ENCODE measurements at places on chromosomes 2 and 18. TPM values are rescaled to one million over a fixed set of nuclear protein-coding genes. Genes with fewer than 3 reads are reported as not detected.

Gene MC5R
- not detected for total RNA-seq

Gene LAMA1
- 0.17 TPM for total RNA-seq

Gene LOXHD1
- 0.74 TPM for total RNA-seq

- no peak for DNase-seq
These were observed at the start of gene UGT1A7 for GRCh38 chr2:233681521-233682099. Gene UGT1A7, plus strand, starts transcription at chr2:233681901. Its CDS starts 37 bp downstream, at chr2:233681938.

Gene ING5
- 16.0 TPM for total RNA-seq

GRCh38 chr2:28951910-28952835 lies 28.9 kb upstream of the TOGARAM2 start:
- no peak for DNase-seq

- DNase-seq: no peak
These were observed 21.8 kb downstream of the FZD5 start for GRCh38 chr2:207747653-207748560.

Gene KCNS3
- 4.9 TPM for total RNA-seq

DNA sequence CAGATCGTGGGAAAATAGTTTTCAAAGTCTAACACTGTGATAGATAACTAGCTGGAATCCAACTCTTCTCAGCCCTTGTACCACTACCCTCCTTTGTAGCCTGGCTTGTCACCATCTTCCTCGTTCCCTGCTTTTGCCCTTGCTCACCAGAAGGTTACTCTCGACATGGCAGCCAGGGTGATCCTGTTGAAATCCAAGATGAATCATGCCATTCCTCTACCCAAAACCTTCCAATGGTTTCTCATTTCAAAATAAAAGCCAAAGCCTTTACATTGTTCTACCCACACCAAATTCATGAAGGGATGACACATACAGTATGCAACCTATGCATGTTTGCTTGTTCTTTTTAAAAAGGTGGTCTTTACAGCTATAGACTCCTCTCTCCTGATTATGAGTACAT lies 45.7 kb downstream of the STAT4 start:
- no peak for DNase-seq

GRCh38 chr2:30763151-30763660 lies 44.0 kb downstream of the CAPN13 start:
- no peak for DNase-seq

DNA sequence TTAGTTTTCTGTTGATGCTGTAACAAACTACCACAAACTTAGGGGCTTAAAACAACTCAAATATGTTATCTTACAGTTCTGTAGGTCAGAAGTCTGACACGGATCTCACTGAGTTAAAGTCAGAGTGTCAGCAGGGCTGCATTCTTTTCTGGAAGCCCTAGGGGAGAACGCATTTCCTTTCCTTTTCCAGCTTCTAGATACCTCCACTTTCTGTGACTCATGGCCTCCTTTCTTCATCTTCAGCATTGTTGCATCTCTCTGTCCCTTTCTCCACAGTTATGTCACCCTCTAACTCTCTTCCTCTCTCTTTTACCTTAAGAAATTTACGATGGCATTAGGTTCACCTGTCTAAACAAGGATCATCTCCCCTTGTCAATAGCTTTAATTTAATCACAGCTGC lies 13.3 kb upstream of the PPP4R1 start:
- DNase-seq: no peak

- DNase-seq: no peak
These were observed 978.3 kb downstream of the BCL11A start for GRCh38 chr2:59575191-59575590.

Gene STAMBP
- 27.2 TPM for total RNA-seq

DNA sequence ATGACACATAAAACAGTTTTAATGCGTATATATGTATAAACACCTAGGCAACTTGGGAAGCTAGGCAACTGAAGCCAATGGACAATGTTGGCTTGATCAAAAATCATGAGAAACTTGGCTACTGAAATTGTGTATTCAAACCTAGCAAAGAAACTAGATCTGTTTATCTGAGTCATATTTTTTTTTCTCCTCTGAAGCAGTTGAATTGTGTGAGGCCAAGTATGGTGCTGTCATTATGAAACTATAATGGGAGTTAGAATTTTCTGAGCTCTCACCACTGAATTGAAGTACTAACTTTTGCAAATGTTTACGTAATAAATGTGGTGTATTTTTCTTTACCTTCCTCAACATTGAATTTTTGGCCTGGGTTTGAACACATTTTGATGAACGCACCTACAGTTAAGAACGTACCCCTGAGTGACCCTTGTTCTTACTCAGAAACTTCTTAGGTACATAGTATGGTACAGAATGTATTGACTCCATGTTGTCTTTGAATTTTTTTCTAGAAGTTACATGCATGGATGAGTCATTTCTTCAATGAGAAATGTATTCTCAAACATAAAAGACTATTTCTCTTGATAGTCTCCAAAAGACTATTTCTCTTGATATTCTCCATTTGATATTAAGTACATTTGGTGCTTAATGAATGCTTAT lies 23.8 kb downstream of the CD28 start:
- DNase-seq: no peak

Gene CAPN14
- 0.42 TPM for total RNA-seq

- DNase-seq: no peak
These were observed 82.0 kb upstream of the PROKR1 start for GRCh38 chr2:68561372-68561771.

DNA sequence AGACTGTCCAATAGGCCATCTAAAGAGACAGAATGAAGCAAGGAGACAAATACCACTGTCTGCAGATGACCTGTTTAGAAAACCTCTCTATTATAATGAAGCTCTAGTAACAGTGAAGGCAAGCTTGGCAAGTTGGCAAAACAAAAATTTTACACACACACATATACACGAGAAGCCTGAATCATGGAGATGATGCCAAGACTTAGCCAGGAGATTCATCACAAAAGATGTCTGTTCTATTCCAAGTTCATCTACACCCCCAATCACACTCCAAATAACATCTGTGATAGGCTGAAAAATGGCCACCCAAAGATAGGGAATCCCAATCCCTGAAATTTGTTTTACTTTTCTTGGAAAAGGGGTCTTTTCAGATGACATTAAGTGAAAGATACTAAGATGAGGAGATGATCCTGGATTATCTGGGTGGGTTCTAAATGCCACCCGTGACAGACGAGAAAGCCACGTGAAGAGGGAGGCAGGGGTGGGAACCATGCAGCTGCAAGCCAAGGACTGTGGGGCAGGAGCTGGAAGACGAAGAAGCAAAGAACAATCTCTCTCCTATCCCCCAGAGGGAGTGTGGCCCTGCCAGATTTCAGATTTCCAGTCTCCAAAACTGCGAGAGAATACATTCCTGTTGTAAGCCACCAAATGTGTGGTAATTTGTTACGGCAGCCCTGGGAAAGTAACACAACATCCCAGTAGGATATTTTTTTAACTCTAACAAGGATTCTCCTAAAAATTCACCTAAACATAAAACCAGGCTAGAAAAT lies 20.0 kb downstream of the HDLBP start:
- DNase-seq: no peak

- no peak for DNase-seq
These were observed 101.6 kb downstream of the ANTXR1 start for GRCh38 chr2:69114534-69114933.

DNA sequence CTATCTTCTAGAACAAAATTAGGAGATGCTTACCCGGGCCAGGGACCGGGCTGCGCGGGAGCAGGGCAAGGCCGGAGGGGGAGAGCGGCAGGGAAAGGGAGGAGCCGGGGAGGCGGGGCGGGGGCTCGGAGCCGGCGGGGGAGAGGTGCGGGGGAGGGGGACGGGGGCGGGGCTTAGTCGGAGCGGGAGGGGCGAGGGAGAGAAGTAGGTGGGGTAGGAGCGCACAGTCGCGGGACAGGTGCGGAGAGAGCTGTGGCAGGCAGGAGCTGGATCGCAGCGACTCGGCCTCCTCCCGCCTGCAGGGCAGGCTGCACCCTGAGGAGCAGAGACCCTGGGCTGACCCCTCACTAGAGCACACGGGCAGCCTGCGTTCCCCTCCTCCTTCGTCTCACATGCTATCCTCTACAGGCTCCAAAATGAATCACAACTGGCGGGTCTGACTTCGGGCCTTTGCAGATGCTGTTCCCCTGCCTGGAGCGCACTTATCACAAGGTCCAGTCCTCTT lies 290.3 kb downstream of the CELF4 start:
- DNase-seq: no peak

Gene CD207
- not detected for total RNA-seq

DNA sequence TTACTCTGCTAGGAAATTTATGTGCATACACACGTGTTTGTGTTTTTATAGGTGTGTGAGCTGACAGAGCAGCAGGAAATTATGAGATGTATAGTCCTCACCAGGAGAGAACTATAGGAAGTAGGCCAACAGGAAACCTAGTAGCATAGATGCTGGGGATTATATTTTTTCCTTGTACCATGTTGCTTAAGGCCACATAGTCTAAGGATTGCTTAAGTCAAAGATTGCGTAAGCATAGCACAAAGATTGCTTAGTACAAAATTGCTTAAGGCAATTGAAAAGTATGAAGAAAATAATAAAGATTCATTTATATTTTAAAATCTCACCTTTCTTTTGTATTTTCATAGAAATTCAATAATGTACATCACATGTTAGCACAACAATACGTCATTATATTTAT lies 18.7 kb upstream of the CCDC102B start:
- no peak for DNase-seq

Gene RAB6C
- total RNA-seq: 0.25 TPM

Gene OR6B2
- not detected for total RNA-seq

- peak; percentile 61 for DNase-seq
These were observed 147.7 kb downstream of the TSN start for GRCh38 chr2:121903037-121903689.

- peak; percentile 72 for DNase-seq
These were observed 115.1 kb upstream of the PELI1 start for GRCh38 chr2:64259312-64259711.

DNA sequence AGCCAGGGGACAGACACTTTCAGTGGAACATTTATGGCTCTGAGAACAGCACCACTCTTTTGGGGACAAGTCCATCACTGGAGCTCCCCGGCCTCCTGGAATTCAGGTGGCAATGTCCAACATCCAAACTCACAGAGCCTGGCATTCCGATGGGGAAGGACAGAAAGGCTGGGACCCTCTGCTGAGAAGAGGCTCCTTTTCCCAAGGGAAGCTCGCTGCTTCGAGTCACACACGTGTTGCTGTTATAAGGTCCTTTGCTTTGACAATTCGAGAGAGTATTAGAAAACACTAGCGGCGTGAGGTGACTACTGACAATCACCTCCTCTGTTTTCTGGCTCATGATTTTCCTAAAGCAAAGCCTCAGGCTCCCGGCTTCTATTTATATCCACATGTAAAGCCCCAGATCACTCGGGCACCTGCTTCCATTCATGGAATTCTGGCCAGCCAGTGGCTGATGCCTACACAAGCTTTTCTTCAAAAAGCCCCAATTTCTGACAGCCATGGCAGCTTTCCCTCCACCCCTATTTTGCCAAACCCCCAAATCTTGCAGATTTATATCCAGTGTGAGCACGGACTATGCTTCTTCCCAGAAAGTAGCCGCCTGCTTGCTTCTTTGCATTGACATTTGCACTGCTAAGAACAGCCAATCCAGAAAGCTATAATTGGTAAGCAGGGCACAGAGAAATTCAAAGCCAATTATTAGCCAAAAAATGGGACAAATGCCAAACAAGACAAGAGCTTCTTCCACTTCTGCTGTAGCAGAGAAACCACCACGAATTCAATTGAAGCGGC lies 67.3 kb downstream of the NDUFA10 start:
- no peak for DNase-seq

DNA sequence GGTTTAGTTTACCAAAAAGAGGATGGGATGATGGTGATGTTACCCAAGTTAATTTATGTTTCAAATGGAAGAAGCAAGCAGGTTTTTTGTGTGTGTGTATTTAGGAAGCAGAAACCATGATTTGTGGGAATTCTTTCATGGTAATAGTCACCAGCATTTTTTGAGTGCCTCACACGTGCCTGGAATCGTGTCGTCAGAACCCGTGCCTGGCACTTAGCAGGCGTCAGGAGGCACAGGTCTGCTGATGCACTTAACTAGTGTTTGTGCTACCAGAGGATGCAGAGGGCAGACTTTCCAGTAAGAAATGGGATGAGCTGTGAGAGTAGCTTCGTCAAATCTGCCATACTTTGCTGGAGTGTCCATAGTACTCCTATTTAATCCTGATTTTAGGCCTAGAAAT lies 41.1 kb downstream of the LYPD6 start:
- DNase-seq: no peak

GRCh38 chr18:24609254-24609653 lies 148.8 kb downstream of the HRH4 start:
- DNase-seq: no peak

DNA sequence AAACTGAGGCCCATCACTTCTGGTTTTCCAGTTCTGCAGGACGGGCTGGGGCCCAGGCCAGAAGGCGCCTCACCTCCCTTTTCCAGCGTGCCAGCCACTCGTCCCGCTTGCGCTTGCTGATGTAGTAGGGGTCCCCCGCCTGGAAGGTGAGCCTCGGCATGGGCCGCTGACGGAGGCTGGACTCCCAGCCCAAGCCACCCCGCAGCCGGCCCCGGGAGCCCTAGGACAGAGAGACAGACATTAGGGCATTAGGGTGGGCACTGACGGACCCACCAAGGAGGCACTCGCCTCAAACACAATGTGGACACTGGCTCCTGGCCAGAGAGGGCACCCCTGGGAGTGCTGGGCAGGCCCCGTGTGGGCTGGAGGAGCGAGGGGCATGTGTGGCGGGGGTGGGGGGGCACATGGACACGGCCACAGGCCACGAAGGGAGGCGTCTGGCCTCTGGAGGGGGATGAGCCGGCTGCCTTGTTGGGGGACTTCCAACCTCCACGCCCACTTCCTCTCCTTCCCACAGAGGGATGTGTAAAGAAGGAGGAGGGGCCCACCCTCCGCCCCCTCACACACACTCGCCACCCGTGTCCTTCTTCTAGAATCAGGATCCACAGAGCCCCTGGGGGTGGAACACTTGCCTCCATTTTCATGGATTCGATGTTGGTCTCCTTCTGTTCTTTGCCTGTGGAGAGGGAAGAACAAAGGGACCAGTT lies 66.7 kb downstream of the DNMT3A start:
- DNase-seq: peak; percentile 69

Gene TEKT4
- total RNA-seq: not detected

DNA sequence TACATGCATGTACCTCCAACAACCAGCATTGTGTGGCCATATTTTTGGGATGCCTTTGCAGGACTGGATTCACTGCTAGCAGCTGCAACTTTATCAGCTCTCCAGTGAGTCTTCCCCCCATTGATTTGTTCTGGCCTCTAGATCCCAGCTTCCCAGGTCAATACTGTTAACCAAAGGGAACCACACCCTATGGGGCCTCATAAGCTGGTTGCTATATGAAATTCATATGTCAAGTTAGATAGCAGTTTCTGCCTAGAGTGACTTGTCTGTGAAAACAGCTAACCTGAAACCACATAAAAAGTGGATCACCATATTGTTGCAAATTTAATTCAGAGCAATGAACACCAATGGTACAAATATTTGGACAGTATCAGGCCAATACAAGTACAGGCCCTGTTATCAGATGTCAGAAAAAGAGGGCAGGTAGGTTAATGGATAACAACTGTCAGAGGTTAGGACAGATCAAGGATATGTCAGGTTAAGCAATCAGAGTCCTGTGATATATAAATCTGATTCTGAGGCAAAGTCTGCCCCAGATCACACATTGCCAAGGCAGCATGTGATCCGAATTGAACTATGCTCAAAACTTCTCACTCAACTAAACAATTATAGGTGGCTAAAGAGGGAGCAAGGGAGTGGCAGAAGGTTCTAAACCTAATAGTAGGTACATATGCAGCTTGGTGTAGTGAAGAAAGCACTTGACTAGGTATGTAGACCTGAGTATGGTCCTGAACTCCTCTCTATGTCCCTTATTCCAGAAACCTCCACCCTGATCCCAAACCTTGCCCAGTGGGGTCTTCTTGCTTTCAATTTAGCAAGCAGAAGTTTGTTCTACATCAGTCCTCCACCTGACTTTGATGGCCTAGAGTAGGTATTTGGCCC lies 310.2 kb upstream of the STON1 start:
- no peak for DNase-seq

GRCh38 chr2:229802785-229803184 lies 88.4 kb upstream of the DNER start:
- no peak for DNase-seq

Measured in left ventricle myocardium superior (tissue), 1 donor.